ENCODE measurements at places on chromosomes 3 and 15. TPM values are rescaled to one million over a fixed set of nuclear protein-coding genes. Genes with fewer than 3 reads are reported as not detected.

- no peak for DNase-seq
Measured at GRCh38 chr3:159593927-159594605, 394.6 kb upstream of the IL12A start.

- no peak for DNase-seq
Measured at GRCh38 chr3:62370858-62371719, 2.3 kb downstream of the FEZF2 start.

GRCh38 chr15:94930960-94931359 lies 699.6 kb downstream of the MCTP2 start:
- no peak for DNase-seq

- peak; percentile 51 for DNase-seq
Measured at GRCh38 chr15:31399544-31400171, 73.0 kb downstream of the KLF13 start.

Gene CFAP100
- not detected for total RNA-seq

Gene FETUB
- not detected for total RNA-seq

Gene LRRIQ4
- total RNA-seq, result not detected

All from GM23248 (cell line).